Pancreas (tissue), 10 donors: ENCODE measurements at places on chromosomes 2 and 18. TPM values are rescaled to one million over a fixed set of nuclear protein-coding genes. Genes with fewer than 3 reads are reported as not detected.

Gene GPR39
- total RNA-seq: 5.3 TPM

Gene B3GNT2
- total RNA-seq: 11.3 TPM

GRCh38 chr2:183070942-183071844 is 7.4 kb upstream of the DUSP19 start:
- no peaks in the 10 kb centered on the region for H3K36me3 ChIP-seq
- H3K4me3 ChIP-seq: no peak overlapping the region
- no peaks in the 10 kb centered on the region for H3K27me3 ChIP-seq

DNA sequence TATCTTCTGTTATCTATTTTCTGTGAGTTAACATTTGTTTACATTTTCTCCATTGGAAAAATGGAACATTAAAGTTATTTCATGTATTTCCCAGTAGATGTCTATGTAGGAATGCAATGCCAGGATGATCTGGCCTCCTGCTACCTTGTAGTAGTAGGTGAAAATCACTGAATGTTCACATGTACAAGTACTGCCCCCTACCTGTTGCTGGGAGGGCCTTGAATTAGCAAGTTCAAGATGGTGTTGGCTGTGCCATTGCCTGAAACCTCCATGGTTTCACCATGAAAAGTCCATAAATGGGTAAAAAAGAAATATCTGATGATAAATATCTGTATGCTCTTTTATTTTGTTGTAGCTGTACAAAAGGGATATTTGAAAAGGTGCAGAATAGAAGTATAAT is 30.7 kb downstream of the XRCC5 start:
- H3K27ac ChIP-seq: no peak overlapping the region
- H3K36me3 ChIP-seq: peaks cover 35% of the 10 kb centered on the region
- H3K27me3 ChIP-seq: no peaks in the 10 kb centered on the region

Gene CD207
- 0.24 TPM for total RNA-seq

Gene LINC00305
- total RNA-seq: not detected

Gene ESPNL
- 0.09 TPM for total RNA-seq

Gene COQ10B
- total RNA-seq: 10.1 TPM

DNA sequence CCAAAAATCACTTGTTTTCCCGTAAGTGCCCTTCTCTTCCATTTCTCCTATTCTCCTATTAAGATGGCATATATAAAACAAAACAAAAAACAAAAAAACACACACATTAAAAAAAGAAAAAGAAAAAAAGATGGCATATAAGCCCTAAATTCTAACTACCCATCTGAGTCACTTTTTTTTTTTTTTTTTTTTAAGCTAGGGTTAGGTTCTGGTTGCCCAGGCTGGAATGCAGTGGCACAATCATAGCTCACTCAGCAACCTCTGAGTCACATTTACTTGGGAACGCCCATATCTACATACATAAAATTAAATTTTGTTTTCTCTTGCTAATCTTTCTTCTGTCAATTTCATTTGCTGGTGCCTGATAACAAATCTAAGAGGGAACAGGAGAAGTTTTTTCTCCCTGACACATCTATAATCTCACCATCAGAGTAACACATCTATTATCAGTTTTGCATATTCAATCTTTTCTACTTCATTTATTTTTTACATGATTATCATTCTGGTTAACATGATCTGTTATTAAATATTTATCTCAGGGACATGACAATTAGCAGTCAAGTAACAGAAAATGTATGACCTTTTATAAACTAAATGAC is 52.1 kb downstream of the EEF1B2 start:
- no peak overlapping the region for H3K27ac ChIP-seq
- DNase-seq: no peak
- H3K4me1 ChIP-seq: no peaks in the 10 kb centered on the region
- no peaks in the 10 kb centered on the region for H3K36me3 ChIP-seq
- no peak overlapping the region for H3K4me3 ChIP-seq

DNA sequence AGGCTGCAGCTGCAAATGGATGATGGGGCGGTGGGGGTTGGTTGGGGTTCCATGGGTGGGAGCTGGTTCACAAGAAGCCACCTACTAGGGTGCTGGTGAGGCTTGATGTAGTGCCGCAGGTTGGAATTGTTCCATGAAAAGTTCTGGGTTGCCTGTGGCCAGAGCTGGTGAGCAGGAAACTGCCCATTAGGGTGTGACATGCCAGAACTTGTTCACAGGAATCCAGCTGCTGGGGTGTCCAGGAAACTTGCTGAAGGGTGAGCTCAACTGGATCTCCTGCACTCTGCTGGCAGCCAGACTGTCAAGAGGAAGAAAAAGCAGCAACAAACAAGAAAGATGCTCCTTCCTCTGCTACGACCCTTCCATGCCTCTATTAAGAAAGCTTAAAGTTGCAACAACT is 48.8 kb downstream of the MAP3K20 start:
- no peak for DNase-seq
- H3K27me3 ChIP-seq: no peaks in the 10 kb centered on the region
- no peak overlapping the region for H3K4me3 ChIP-seq
- no peaks in the 10 kb centered on the region for H3K4me1 ChIP-seq
- H3K36me3 ChIP-seq: no peaks in the 10 kb centered on the region

DNA sequence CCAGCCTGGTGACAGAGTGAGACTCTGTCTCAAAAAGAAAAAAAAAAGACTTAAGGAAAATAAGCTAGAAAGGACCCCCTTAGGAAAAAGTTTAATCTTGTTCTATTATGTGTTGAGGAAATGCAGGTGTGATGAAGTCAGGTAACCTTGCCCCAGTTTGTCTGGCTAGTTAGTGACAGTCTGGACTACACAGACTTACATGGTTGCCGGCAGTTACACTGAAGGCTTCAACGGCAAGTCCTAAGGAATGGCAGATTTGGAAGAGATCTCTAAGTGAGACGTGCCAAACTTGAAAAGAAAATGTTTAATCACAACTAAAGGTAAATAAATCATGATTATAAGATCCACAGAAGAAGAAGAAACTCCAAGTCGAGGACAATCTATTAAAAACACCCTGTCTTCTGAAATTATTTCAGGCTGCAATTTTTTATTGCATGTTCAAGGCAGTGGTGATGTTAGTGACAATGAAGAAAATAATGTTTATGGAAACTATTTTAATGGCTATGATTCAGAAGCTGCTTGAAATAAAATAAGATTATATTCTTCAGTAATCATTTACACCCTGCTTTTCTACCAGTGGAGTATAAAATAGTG is 84.2 kb downstream of the TTC27 start:
- peak overlapping the region; percentile 13 for H3K27ac ChIP-seq
- no peak for DNase-seq
- no peak overlapping the region for H3K4me3 ChIP-seq
- no peaks in the 10 kb centered on the region for H3K27me3 ChIP-seq
- H3K36me3 ChIP-seq: no peaks in the 10 kb centered on the region

GRCh38 chr2:46963941-46964673 is 48.5 kb upstream of the MCFD2 start:
- H3K4me1 ChIP-seq: peaks cover 11% of the 10 kb centered on the region
- H3K36me3 ChIP-seq: no peaks in the 10 kb centered on the region
- H3K27me3 ChIP-seq: no peaks in the 10 kb centered on the region
- no peak overlapping the region for H3K4me3 ChIP-seq
- DNase-seq: no peak

Gene ACVR1C
- total RNA-seq: 1.2 TPM

- H3K27me3 ChIP-seq: no peaks in the 10 kb centered on the region
- peaks cover 56% of the 10 kb centered on the region for H3K4me1 ChIP-seq
- no peak for DNase-seq
These were observed 82.9 kb downstream of the TNS1 start for GRCh38 chr2:217919781-217920351.

GRCh38 chr2:17877811-17878280 is 621 bp upstream of the KCNS3 start:
- peaks cover 5% of the 10 kb centered on the region for H3K4me1 ChIP-seq
- peak overlapping the region; percentile 73 for H3K4me3 ChIP-seq
- H3K27ac ChIP-seq: peak overlapping the region; percentile 40
- no peaks in the 10 kb centered on the region for H3K36me3 ChIP-seq

Gene PDCD1
- 0.63 TPM for total RNA-seq

DNA sequence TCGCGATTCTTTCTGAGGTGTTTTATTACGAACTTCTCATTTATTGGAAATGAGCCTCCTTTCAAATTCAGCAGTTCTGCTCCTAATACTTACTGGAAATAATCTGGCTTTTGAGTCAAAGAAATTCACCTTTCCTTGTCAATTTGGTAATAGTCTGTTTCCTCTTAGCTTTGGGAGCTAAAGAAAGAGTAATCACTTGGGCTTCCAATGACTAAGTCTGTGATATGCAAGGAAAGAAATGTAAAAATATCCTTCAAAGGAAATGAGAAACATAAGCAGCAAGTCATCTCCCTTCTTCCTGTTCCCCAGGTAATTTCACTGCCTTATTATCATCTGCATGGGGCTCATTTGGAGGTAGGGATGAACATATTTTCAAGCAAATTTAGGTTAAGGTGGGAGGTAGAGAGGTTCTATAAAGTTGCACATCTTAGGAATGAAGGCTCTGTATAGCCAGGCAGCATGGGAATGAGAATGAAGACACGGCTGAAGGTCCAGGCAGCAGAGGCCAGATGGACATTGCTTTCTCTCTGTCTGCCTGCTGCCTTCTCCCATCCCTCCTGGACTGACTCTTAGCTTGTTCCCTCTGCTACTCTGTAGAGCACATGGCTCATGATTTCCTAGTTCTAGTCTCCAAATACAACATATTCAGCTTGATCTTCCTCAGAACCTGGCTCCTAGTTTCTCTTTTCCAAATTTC is 1.0 kb downstream of the SPP2 start:
- no peak for DNase-seq
- H3K27ac ChIP-seq: no peak overlapping the region
- no peaks in the 10 kb centered on the region for H3K36me3 ChIP-seq
- no peaks in the 10 kb centered on the region for H3K4me1 ChIP-seq

Gene CD28
- 0.63 TPM for total RNA-seq

DNA sequence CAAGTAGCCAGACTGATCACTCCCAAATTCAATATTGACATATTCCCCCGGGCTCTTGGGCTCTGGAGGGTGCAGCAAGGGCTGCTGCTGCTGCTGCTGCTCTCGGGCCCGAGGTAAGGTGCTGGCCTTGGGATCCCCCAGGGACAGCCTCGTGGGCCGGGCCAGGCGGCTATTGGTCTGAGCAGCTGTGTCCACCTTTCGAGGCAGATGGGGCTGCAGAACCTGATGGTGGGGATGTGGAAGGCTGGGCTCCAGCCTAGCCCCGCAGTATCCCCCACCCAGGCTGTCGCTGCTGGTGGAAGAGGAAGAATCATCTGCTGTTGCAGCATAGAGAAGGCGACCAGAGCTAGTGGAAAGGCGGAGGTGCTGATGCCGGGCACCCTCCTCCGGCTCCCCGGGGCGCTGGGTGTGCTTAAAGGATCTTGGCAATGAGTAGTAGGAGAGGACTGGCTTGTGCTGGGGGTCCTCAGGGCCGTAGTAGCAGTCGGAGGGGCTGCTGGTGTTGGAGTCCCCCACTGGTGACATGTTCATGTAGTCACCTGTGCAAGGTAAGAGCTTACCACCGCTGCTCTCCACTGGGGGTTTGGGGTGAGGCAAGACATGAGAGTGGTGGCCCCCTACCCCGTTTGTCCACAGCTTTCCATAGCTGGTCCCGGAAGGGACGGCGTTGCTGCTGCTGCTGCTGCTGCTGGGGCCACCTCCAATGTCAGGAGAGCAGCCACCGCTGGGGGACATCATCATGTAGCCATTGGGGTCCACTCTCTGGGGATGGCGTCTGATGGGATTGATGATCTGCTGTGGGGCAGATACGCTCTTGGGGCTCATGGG is 3.4 kb downstream of the IRS1 start:
- peaks cover 29% of the 10 kb centered on the region for H3K4me1 ChIP-seq
- peak; percentile 76 for DNase-seq
- H3K36me3 ChIP-seq: no peaks in the 10 kb centered on the region
- peak overlapping the region; percentile 22 for H3K4me3 ChIP-seq

Gene B3GNT7
- 14.0 TPM for total RNA-seq

DNA sequence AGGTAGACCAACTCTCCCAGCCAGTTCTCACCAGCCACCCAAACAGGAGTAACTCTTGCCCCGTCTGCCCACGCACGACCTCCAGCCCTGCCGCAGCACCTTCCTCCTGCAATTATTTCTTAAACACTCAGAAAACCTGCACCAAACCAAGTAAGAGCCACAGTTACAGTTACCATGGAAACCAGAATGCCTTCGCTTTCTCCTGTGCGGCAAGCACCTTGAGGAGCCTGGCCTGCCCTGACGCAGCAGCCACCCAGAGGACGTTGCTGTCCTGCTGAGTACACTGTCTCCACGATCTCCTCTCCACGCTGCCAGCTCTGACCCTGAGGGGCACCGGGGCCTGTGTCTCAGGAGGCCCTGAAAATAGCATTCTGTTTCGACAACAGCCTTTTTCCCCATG is 94.3 kb upstream of the SMIM21 start:
- H3K4me3 ChIP-seq: no peak overlapping the region
- no peak for DNase-seq
- no peaks in the 10 kb centered on the region for H3K4me1 ChIP-seq
- H3K27me3 ChIP-seq: no peaks in the 10 kb centered on the region

Gene MAP3K19
- total RNA-seq: not detected

DNA sequence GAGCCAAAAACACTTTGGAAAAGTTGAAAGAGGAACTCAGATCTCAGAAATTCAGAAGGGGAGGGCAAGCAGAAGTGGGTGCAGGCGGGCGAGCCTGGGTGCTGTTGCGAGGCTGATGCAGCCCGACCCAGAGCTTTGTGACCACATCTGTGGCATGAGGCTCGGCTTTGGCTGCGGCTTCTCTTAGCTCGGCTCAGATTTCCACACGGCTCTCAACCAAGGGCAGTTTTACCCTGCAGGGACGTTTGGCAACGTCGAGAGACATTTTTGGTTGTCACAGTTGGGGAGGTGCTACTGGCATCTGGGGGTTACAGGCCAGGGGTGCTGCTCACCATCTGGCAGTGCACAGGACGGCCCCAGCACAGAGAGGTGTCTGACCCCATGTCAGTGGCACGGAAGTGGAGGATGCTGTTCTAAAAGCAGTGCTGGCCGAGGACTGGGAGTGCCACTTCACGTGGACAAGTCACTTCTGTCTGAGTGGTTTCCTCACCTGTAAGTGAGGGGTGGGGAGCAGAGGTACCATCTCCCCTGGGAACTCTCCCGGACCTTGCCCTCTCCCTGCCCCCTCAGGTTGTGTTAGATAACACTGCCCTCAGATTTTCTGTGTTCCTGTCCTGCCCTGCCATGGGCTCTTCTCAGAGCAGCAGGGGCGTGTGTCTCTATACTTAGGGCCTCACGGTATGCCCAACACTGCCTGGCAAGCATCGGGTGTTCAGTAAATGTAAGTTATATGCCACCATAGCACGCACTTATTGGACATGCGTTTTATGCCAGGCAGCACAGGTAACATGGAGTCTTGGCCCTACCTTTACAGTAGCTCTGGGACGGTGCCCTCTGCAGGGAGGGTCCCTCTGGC is 48.7 kb upstream of the FAHD2A start:
- no peak for DNase-seq
- no peaks in the 10 kb centered on the region for H3K4me1 ChIP-seq
- no peak overlapping the region for H3K4me3 ChIP-seq
- H3K36me3 ChIP-seq: no peaks in the 10 kb centered on the region
- H3K27ac ChIP-seq: no peak overlapping the region

GRCh38 chr2:78908973-78909372 is 116.5 kb upstream of the REG3G start:
- no peaks in the 10 kb centered on the region for H3K36me3 ChIP-seq
- H3K4me1 ChIP-seq: no peaks in the 10 kb centered on the region
- no peak overlapping the region for H3K4me3 ChIP-seq
- H3K27me3 ChIP-seq: no peaks in the 10 kb centered on the region
- H3K27ac ChIP-seq: no peak overlapping the region
- no peak for DNase-seq
